ENCODE measurements at places on chromosomes 2 and 18.
A peak's percentile ranks its signal among the peaks of the same experiment; 100 is the strongest.

- no peak for DNase-seq
Measured at GRCh38 chr18:41881285-41881684, 73.7 kb upstream of the PIK3C3 start.

GRCh38 chr2:164737612-164738081 is 104.0 kb downstream of the COBLL1 start:
- DNase-seq = peak; percentile 76

DNA sequence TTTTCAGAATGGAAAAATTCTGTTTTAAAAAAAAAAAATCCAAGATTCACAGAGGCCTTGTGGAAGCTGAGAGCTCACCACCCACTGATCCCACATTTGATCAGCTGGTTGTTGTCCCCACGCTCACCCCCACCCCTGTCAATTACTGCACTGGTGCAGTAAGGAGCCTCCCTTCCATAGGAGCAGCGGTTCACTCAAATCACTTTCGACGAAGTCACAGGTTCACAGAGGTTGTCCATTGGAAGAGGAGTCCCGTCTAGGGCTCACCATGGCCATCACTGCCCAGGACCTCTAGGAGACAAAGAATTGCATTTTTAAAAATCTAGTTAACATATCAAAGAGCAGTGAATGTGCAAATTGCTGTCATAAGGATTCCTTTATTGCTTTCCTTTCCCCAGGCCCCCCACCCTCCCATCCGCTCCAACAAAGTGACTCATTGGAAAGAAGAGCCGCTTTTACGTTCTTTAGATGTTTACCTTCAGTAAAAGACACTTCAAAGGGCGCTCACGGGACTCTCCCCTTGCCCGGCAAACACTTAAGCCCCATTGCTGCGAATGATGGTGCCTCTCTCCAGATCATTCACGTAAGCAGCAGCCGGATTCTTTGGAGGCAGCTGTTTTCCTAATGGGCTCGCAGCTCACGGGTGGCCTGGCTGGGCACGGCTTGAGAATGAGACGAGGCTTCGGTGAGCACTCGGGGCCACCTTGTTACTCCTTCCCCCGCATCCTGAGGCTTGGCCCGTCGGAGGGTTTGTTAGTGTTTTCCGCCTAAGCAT is 165.5 kb upstream of the SALL3 start:
- no peak for DNase-seq

DNA sequence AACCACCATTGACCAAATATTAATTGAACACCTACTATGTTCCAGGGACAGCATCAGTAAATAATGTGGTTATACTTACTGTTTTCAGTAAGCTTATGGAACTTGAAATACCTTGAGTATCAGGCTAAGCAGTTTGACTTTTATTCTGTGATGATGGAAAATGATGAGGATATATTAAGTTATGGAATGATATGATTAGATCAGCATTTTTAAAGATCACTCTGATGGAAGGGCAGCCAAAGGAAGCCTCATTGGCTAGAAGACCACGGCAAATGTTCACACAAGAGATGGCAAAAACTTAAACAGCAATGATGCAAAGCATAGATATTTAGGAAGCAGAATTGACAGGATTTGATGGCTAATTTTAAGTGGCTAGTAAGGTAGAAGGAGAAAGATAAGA is 266.9 kb upstream of the DPP10 start:
- no peak for DNase-seq

- DNase-seq = no peak
Measured at GRCh38 chr2:10522170-10522448, 74.0 kb upstream of the ODC1 start.

- DNase-seq = no peak
Measured at GRCh38 chr2:102060047-102060446, 68.3 kb downstream of the IL1R2 start.

GRCh38 chr2:36376319-36376765 is 20.8 kb downstream of the CRIM1 start:
- DNase-seq = no peak

GRCh38 chr18:38046651-38047050 is 481.1 kb upstream of the CELF4 start:
- no peak for DNase-seq

GRCh38 chr2:128320192-128320905 is 1.7 kb upstream of the HS6ST1 start:
- no peak for DNase-seq

DNA sequence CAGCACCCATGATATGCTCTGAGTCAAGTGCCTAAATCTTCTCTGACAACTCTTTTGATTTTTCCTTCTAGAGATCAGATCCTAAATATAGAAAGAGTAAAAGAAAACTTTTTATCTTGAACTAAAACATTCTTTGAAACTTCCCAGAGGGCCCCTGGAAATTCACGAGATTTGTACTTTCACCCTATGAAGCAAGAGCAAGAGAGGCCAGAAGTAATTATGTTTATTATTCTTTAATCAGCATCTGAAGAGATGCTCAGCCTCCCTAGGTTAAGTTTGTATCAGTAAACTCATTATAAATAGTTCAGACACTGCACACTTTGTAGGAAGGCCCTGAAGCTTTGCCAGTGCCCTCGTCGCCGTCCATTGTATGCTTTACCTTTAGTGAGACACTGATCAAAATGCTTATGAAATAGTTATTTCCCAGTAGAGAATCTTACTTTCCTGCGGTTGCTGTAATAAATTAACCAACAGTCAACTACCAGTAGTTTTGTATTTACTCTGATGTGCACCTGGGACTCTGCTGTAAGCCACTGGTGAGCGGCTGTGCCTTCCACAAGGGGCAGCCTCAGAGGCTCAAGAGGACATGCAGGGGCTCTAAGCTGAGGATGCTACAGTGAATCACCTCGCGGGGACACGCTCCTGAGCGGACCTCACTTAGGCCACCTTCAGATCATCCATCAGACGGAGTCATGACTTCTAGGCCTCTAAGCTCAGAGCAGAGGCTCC is 71.9 kb downstream of the BIN1 start:
- no peak for DNase-seq

GRCh38 chr2:104945121-104945520 is 91.2 kb downstream of the POU3F3 start:
- DNase-seq = no peak

Data from SK-MEL-5 (cell line).